CD4-positive, alpha-beta T cell treated with Interferon alpha-2 for 1 hour (primary cell): ENCODE measurements at places on chromosomes 5 and 9.

DNA sequence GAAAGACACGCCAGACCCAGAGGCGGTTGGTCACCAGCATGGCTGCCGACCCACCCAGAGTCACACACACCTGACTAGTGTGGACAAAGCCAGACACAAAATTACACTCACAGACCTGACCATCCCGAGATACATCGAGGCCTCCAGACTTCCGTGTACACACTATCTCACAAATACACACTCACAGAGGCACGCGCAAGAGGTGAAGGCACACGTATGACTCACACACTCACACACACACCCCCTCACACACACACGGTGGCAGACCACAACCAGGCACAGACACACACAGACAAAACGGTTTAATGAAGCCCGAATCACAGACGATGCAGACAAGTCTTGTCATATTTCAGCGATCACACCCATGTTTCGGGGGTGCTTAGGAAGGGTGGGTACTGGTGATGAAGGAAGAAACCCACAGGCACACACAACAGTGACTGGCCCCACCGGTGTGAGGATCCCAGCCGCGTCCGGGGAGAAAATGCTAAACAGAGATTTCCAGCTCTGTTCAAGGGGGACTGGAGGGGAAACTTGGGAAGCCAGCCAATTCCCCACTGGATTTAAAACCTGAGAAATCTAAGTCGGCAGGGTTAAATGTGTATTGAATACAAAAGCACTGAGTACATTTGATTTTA is 51.3 kb downstream of the CRB2 start:
- no peak for DNase-seq

GRCh38 chr9:95627802-95628201 is 111.0 kb upstream of the PTCH1 start:
- DNase-seq = no peak

GRCh38 chr5:87053146-87053545 is 214.5 kb upstream of the RASA1 start:
- DNase-seq = no peak

GRCh38 chr9:11686733-11687132 is 1006.5 kb upstream of the TYRP1 start:
- DNase-seq = no peak

GRCh38 chr5:88825584-88826315 is 57.2 kb downstream of the MEF2C start:
- no peak for DNase-seq

DNA sequence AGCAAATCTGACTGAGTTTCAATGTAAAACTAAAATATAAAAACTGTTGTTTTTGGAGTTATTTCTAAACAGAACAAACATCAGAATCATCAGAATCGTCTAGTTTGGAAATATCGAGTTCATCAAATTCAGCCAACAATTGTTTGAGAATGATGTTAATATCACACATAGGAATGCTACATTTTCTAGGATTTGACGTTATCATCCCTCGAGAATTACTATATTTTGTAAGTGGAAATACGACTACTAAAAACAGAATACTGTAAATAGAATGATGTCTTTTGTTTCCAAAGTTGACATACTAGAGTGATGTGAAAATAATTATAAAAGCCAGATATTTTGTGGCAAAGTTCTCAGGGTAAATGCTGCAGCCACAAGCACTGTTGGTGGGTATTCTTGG is 805.9 kb downstream of the TLE1 start:
- DNase-seq = no peak

DNA sequence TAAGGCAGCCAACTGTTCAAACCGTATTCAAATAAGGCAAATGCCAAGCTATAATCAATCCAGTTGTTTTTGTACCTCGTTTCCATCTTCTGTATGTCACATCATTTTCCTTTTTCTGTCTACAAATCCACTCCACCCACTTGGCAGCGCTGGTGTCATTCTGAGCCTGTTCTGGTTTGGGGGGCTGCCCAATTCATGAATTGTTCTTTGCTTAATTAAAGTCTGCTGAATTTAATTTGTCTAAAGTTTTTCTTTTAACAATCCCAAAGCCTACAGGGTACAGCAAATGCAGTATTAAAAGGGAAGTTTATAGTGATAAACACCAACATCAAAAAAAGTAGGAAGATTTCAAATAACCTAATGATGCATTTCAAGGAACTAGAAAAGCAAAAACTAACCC is 93.3 kb downstream of the GTF3C4 start:
- no peak for DNase-seq

GRCh38 chr9:114908805-114909448 is 21.5 kb downstream of the TNFSF8 start:
- no peak for DNase-seq

DNA sequence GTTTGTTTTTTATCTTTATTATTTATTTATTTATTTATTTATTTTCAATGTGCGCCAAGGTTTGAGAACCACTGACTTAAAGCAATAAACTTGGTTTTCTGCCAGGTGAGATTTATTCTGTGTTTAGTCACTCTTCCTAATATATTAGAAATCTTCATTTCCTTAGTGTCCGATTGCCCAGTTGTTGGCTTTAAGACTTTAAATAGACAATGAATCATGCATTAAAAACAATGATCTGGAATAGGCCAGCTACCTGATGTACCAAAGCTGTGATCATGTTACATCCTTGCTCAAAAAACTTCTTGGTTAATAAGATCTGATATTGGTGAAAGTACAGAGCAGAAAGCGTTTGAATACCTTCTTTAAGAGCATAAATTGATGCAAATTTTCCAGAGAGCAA is 52.1 kb upstream of the ERBIN start:
- no peak for DNase-seq

- no peak for DNase-seq
These were observed 75.0 kb downstream of the CFAP95 start for GRCh38 chr9:69895659-69896058.

DNA sequence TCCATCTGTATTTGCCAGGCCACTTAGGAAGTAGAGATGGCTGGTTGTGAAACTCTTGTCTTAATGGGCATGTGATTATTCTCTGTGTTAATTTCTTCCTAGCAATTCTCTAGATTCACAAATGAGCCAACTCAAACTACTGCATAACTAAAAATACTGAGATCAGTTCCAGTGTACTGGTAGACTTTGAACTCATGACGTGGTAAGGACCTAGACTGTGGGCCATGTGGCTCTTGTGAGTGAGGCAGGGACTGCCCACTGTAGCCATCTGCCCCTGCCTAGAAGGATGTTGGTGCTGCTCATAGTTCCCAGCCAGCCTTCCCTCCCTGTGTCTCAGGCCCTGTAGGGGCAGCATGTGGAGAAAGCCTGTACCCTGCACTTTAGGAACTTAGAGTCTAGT is 47.4 kb downstream of the CYSTM1 start:
- no peak for DNase-seq

DNA sequence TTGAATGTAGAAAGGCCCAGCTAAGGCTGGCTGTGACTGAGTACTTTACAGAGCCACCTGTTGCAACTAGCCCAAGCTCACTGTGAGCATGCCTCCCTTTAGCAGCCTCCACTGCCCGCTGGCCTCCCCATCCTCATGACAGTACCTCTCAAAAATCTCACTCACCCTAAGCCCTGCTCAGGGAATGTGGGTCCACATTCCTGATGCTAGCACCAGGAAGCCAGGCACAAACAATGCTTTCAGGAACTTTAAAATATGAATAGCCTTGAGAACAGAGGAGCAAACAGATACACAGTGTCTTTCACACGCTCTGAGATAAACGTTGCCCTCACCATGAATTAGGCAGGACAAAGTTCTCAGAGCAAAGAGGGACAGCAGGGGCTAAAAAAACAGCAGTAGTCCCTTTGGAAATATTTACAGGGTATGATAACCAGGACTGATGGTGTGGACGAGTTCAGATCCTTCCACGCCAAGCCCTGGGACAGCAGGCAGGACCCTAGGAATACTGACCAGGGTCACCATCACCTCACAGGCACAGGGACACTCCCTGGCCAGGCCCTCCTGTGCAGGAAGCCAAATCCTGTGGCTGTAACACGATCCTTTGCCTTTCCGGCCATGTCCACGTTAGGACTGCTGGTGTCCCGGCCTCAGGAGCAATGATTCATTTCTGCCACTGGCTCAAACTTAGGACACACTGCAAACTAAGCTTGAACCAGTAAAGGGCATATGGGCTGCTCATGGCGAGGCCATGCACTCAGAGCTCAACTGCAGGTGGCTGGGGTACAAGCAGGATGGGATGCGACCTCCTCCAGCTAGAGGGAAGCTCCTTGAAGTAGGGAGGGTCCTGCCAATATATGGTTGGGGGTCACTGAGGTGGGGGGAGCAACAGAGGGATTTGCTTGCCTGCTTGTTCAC is 9.6 kb downstream of the ACSL6 start:
- DNase-seq = no peak

- no peak for DNase-seq
These were observed 226 bp upstream of the RANBP17 start for GRCh38 chr5:170861667-170861916.

GRCh38 chr9:23663536-23663935 is 162.5 kb downstream of the ELAVL2 start:
- DNase-seq = no peak

GRCh38 chr9:120755810-120756434 is 37.3 kb downstream of the FBXW2 start:
- peak; percentile 62 for DNase-seq

- DNase-seq = no peak
These were observed 368 bp upstream of the CCDC180 start for GRCh38 chr9:97307091-97307490.

DNA sequence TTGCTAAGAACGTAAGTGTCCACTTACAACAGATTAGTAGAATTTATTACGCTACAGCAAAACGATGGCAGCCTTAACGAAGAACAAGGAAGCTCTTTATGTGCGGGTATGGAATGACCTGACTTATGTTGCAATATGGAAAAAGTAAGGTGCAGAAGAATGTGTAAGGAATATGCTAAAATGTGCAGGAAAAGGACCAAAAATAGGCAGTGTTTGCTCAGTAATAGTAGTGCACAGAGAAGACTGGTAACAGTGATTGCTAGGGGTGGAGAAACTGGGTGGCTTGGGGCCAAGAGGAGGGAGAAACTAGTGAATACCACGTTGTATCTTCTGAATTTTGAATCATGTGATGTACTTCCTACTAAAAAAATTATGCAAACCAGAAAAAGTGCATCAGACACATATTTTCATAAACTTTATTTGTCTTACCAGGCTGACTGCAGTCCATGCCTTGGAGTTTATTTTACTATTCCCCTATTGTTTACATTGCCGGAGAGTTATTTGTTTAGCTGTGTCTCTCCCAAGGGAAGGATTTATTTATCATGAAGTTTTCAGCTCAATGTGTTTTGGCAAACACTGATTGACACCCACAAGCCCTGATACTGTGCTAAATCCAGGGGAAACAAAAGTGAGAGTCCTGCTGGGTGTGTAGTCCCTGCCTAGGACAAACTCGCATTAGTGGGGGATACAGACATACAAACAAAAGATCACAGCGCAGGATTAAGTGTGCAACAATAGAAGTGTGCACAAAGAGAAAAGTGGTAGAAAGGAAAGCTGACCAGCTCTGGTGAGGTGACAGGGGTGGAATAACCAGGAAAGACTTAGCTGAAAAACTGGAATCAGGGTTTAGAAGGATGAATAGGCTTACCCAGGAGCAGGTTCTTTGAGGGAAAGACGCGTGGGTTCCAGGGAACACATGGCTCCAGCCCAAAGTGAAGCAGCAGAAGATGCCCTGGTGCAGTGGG is 34.0 kb upstream of the ZNF484 start:
- no peak for DNase-seq

DNA sequence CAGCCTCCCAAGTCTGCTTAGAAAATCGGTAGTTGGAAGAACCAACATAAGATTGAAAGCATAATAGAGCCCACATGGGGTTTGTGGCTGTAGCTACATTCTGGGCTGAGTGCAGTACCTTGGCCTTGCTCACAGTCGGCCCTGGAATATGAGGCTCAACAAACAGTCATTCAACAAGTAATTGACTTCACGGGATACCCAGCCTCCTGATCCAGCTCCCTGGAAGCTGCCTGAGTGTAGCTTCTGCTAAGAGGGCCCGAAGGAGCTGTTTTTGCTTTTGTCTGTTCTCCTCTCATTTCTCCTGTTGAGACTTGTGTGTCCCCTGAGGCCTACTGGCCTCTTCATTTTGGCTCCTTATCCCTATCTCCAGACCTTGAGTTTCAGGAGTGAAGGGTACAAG is 170.7 kb downstream of the HSPA4 start:
- DNase-seq = no peak

- no peak for DNase-seq
These were observed 226.2 kb downstream of the CACNA1B start for GRCh38 chr9:138103849-138104206.

DNA sequence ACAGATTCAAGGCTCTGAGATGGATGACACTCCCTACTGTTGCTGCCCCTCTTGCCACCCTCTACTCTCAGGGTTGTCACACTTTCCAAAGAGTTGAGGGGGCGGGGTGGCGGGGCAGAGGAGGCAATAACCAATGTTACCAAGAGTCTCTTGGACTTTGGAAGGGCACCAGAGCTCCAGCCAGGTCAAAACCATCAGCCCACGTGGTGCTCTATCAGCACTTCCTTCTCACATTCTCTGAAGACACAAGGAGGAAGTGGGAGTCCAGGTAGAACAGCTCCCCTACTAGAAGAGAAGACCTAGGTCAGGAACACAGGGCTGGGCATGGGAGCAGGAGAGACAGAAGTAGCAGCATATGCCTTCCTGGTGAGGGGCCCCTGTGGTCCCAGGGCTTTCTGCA is 33.0 kb upstream of the PIK3R1 start:
- DNase-seq = no peak

GRCh38 chr5:59850766-59851165 is 42.8 kb downstream of the PDE4D start:
- DNase-seq = no peak

- no peak for DNase-seq
These were observed 7.5 kb upstream of the CCDC180 start for GRCh38 chr9:97299809-97300414.

- DNase-seq = peak; percentile 86
These were observed 12.1 kb downstream of the OR2V2 start for GRCh38 chr5:181159286-181160151.

DNA sequence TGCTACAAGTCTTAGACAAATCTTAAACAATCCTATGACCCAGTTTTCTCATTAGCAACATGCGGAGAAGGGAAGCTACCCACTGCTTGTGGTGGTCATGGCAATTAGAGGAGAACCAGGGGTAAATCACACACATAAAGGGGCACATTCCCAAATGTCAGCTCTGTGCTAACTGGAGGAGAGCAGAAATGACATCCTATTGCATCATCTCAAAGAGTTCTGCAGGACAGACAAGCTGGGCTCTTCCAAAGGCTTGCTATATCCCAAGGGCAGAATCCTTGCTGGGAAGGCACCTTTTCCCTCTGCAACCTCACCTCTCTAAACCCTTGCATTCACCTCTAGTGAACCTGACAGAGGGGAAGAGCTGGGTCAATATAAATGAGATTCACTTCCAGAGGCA is 17.0 kb upstream of the WWC1 start:
- DNase-seq = no peak
